Activated CD4-positive, alpha-beta T cell treated with anti-CD3 and anti-CD28 coated beads, Interleukin-2, amount 50 U/mL, for 16 hours (primary cell): ENCODE measurements at places on chromosomes 5 and 9.
A peak's percentile ranks its signal among the peaks of the same experiment; 100 is the strongest.

DNA sequence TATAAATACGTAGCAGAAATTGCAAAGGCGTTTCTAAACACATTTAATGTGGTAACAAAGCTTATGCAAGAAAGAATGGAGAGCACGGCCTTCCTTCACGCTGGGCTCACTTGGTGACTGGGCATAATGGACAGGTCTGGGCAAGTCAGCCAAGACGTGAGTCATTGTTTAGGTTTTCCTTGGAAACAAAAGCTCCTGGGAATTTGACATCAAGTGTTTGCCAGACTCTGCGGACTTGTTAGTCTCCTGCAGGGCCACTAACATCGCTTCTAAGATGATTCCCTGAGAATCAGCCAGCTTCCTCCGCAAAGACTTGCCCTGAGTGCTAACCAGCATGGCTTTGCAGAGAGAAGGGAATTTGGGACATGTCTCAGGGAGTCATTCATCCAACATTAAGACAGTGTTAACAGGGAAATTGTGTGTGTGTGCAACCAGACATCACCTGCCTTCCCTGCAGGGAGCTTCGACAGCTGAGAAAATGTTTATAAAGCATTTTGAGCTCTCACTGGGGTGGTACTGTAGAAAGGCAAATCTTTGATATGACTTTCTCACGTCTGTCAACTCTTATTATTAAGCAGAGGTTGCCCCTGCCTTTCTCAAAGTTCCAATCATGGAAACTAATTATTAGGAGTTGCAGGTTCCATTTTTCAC, 182.5 kb downstream of the NTRK2 start:
- no peak for DNase-seq

DNA sequence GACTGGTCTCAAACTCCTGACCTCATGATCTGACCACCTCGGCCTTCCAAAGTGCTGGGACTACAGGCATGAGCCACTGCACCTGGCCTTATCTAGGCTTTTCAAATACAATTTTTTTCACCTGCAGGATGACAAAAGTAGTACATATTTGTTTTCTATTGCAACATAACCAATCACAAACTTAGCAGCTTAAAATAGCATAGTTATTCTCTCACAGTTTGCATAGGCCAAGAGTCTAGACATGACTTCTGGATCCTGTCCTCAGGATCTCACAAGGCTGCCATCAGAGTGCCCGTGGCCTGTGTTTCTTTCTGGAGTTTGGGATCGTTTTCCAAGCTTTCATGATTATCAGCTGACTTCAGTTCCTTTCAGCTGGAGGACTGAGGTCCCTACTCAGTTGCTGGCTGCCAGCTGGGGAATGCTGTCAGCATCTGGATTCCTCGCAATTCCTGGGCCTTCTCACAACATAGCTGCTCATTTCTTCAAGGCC, 348.9 kb downstream of the ARHGEF28 start:
- no peak for DNase-seq

- DNase-seq = no peak
These were observed 27.1 kb downstream of the ERAP1 start for GRCh38 chr5:96780626-96781025.

DNA sequence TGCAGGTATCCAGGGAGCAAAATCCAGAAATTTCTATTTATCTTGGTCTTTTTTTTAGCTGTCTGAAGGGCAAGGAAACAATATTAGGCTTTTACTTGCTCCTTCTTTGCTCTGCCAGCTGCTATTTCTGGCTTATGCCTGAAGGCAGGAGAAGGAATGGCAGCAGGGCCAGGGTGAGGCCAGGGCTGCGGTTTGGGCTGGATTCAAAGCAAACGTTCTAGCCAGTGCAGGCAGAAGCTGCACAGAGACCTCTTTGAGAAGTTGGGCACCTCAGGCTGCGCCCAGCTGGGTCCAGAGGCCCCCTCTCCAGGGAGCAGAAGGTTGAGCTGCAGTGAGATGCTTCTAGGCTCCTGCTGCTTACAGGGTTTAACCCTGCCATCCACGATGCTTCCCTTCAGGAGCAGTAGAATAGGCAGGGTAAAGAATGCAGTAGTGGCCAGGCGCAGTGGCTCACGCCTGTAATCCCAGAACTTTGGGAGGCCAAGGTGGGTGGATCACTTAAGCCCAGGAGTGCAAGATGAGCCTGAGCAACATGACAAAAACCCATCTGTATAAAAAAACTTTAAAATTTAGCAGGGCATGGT, 201.2 kb downstream of the ADCY2 start:
- no peak for DNase-seq

DNA sequence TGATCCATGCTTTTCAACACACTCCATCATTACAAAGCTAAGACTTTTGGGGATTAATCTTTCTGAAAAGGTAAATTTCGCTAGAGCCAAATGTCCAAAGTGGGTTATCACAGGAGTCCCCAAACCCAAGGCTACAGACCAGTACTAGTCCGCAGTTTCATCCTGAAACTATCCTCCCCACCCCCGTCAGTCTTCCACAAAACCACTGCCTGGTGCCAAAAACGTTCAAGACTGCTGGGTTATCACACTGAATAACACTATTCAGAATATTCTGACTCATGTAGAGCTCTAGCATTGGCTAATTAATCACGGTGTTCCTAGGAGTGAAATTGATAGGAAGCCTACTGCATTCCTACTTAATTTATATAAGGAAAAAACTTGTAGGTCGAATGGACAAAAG, 24.7 kb downstream of the ERP44 start:
- DNase-seq = no peak

DNA sequence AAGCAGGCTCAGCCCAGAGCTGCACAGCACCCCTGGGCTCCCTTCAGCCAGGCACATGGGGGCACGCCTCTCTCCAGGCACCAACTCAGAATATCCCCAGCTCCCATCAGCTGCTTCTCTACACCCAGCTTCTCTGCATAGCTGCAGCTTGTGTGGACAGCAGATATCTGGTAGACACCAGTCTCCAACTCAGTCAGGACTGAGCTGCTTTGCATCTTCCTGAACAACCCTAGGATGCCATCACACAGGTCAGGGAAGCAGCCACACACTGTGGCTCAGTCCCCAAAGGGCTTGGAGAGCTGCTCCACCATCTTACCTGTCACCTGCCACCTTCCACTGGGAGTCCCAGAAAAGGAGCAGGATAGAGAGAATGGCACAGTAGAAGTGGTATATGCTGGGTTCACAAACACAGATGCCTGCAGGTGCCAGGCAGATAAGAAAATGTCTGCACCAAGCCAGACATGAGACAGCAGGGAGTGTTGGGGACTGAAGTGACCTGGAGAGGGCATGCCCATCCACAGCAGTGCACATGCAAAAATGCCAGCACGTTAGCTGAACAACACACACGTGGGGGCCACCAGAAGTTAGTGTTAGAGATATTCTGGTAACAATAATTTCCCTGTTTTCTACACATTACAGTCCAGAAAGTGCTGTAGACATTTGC, 42.0 kb downstream of the THBS4 start:
- DNase-seq = no peak

DNA sequence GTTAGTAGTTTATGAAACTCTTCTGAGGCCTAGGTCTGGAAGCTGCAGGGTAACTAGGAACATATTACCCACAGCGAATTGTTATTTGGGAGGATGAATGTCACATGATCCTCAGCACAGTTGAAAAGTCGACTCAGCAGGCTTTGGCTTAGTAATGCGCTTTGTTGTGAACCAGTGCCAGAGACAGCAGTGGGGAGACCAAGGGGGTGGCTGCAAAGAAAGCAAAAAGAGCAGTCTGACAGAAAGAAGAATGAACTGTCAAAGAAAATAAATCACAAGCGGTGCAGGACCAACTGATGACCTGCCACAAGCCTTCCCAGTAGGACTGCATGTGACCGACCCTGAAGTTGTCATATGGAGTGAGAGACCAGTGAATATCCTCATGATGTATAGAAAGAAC, 170.0 kb downstream of the CCDC171 start:
- no peak for DNase-seq

DNA sequence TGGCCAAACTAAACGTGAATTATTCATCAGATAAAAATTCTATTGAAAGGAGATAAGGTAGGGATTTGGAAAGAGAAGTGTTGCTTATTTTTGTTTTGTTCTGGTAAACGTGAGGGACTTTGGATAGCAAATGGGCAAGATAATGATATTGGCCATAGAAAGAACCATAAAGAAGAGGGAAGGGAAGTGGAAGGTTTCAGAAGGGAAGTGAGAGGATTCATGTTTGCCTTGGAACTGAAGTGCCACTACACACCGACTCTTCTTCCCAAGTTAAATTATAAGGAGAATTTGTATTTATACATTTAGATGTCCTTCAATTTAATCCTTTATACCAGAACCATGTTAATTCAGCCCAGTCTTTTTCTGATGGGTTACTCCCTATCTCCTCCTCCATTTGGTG, 42.1 kb upstream of the TAF11L2 start:
- no peak for DNase-seq

GRCh38 chr9:5357431-5358105, 17.9 kb upstream of the RLN1 start:
- no peak for DNase-seq

GRCh38 chr5:96816411-96816939, 8.7 kb upstream of the ERAP1 start:
- peak; percentile 68 for DNase-seq

DNA sequence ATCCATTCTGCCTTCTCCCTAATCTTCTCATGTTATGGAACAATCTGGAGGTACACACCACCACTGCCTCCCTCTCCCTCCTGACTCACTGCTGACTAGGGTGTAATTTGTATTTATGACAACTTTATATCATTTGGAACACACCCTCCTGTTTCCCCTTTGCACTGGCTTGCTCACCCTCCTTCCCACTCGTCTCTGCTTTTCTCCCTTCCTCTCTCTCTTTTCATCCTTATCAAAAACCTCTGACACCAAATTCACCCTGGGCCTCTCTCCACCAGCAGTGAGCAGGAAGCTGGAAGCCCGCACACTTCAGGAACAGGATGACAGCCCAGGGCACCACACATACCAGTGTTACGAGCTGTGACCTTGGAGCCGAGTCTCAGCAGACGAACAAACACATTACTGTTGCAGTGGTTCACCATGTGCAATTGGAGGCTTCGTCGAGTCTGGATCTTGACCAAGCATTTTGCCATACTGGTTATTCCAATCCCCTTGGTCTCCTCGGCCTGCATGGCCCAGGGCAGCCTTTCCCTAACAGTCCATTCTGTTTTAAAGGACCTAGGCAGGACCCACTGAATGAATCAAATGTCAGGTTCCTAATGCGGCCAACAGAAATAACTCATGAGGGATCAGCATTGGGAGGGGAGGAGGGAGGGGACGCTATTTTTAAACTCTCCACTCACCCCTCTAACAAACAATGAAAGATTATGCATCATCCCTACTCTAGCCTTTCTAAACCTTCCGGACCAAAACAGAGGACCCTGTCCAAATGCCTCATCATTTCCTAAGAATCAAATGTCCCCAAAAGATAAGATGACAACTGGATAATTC, 203.9 kb upstream of the RASEF start:
- DNase-seq = no peak

- DNase-seq = no peak
These were observed 281.9 kb downstream of the DRD1 start for GRCh38 chr5:175162036-175162435.

DNA sequence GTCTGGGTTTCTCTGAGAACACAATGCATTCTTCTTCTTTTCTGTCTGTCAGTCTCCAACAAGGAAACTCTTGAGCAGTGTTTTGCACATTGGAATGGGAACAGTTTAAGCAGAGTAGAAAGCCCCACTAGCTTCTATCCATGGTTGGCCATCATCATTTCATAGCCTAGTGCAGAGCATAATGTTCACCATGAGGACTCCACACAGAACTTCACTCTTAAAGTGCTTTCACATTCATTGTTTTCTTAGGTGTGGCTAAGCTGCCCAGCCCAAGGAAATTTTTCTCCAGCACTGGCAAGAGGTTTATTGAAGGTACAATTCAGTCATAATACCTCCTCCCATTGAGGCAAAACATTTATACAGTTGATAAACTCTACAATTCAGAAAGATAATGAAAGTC, 503.0 kb upstream of the CD180 start:
- no peak for DNase-seq

- DNase-seq = no peak
These were observed 81.3 kb downstream of the ADAMTSL1 start for GRCh38 chr9:18555105-18555883.

DNA sequence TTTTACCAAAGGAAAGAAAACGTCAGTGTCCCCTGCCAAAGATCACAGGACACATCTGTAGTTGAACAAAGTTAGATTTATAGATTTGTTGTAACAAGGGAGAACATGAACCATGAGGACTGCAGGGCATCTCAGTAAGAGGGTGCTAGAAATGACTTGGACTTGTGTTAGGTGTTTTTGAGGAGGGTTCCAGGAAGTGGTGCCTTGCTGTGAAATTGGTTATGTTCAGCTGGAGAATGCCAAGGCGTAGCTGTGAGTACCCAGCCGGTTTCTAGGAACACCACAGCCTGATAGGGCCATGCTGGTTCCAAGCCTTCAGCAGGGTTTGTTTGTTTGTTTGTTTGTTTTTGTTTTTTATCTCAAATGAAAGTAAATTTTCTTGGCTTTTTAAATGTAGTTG, 5.3 kb downstream of the SPEF2 start:
- DNase-seq = peak; percentile 70

DNA sequence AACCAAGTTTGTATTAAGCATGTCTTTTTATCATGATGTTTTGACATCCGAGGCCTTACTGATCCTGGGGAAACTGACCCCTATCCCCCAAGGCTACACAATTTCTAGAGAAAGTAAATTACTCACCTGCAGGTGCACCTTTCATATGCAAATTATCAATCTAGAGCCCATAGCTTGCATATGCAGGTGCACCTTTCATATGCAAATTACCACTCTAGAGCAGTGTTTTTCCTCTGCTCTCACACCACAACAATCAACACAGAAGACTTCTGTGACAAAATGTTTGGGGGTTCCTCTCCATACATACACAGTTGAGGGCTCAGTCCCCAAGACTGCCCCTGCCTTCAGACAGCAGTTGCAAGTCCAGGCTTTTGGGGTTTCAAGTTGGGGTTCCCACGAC, 203.7 kb upstream of the RORB start:
- DNase-seq = no peak

GRCh38 chr5:142537938-142538337, 148.0 kb downstream of the FGF1 start:
- DNase-seq = peak; percentile 27

GRCh38 chr9:127612939-127613582, 984 bp downstream of the STXBP1 start:
- DNase-seq = peak; percentile 37

DNA sequence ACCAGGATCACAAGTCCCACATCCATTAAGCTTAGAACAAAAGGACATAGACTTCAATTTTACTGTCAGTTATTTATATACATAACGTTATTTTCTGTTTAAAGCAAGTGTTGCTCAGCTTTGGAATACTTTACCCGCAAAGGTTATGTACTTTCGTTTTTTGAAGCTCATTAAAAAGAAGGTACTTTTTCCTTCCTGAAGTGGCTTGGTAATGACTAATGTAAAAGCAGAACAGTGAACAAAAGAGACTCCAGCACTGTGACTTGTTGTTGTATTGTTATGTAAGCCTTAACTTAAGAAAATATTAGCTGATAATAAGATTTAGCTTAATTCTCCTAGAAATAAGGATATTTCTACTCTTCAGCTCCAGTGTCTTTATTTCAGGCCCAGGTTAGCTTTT, 97.3 kb upstream of the SLCO6A1 start:
- no peak for DNase-seq

GRCh38 chr9:82223442-82223841, 234.9 kb downstream of the SPATA31D1 start:
- no peak for DNase-seq
